ENCODE measurements at places on chromosomes 5 and 9. TPM values are rescaled to one million over a fixed set of nuclear protein-coding genes. Genes with fewer than 3 reads are reported as not detected.

The ORM2 gene
- not detected for total RNA-seq

The FAM221B gene
- total RNA-seq, result not detected

The DOK3 gene
- total RNA-seq, result 2.0 TPM

The SLC36A2 gene
- not detected for total RNA-seq

The SLC1A3 gene
- total RNA-seq, result 6.6 TPM

The PCDHAC2 gene
- total RNA-seq, result 0.32 TPM

The GABRP gene
- not detected for total RNA-seq

The IL5 gene
- not detected for total RNA-seq

The PCDHB4 gene
- 0.43 TPM for total RNA-seq

The TAF11L5 gene
- total RNA-seq, result not detected

The PCDHGA9 gene
- total RNA-seq, result 0.45 TPM

GRCh38 chr5:67377631-67378030, 181.0 kb upstream of the CD180 start:
- no peak for DNase-seq

- no peak for DNase-seq
These were observed 1719.1 kb downstream of the MAT2B start for GRCh38 chr5:165224366-165225045.

GRCh38 chr5:1118738-1119137, 6.9 kb upstream of the SLC12A7 start:
- DNase-seq, result no peak

- DNase-seq, result no peak
These were observed 6.3 kb upstream of the HAPLN1 start for GRCh38 chr5:83726912-83727311.

- peak; percentile 82 for DNase-seq
These were observed 2.0 kb upstream of the MAT2B start for GRCh38 chr5:163503106-163504078.

GRCh38 chr9:104329245-104329644, 174.8 kb upstream of the OR13F1 start:
- no peak for DNase-seq

GRCh38 chr5:134490255-134490924, 35.1 kb upstream of the JADE2 start:
- no peak for DNase-seq

GRCh38 chr9:97851446-97851883, 1.6 kb upstream of the FOXE1 start:
- no peak for DNase-seq

DNA sequence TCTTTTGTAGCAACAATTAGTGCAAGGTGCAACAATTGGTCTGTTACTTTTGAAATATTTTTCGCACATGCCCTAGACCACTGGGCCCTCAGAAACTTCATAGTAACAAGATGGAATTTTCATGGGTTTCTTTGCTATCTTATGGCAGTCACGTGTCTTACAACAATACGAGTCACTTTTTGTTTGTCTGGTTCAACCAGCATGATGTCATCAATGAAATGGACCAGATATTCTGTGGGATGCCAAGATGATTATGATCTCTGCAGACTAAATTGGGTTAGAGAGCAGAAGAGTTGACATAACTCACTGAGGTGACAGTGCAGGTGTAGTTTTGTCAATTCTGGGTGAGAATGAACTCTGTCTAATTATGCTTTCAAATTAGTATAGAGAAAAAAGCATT, 239.6 kb upstream of the RIOK2 start:
- no peak for DNase-seq

DNA sequence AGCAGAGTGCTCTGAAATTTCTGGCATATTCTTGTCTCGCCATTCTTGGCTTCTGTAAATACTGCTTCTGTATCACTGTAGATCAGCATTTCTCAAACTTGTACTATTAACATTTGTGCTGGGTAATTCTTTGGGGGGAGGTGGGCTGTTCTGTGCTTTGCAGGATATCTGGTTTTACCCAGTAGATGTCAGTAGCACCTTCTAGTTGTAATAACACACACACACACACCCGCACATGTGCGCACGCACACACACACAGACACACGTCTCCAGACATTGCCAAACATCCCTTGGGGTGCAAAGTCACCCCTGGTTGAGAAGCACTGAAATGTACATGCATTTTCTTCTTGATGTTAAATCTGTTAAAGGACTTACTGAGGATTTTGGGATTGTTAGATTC, 304.1 kb downstream of the MAT2B start:
- DNase-seq, result no peak

GRCh38 chr5:54894957-54895815, 90.2 kb downstream of the ESM1 start:
- no peak for DNase-seq

DNA sequence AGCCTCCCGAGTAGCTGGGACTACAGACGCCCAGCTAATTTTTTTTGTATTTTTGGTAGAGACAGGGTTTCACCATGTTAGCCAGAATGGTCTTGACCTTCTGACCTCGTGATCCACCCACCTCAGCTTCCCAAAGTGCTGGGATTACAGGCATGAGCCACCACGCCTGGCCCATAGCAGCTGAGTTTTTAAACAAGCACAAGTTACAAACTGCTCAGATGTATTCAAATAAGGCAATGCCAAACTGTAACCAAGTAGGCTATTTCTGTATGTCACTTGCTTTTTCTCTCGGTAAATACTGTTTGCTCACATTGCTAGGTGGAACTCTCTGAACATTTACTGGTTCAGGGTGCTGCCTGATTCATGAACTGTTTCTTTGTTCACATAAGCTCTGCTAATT, 799.3 kb upstream of the NUDT12 start:
- no peak for DNase-seq

DNA sequence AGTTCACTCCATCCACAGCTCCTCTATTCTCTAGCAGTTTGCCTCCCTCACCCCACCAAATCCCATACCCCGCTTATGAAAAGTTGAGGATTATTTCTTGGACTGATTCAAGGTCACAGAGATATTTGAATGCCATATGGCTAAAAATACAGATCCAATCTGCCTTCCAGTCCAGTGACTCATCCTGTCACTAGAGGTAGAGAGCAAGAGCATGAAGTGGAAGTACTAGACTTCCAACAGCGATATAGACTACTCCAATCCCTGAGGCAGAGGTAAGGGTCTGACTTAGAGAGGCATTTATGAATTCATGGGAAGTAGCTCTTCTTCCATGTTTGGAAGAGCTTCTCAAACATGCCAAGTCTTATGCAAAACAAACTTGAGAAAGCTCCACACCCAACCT, 72.4 kb upstream of the CCL21 start:
- DNase-seq, result no peak

DNA sequence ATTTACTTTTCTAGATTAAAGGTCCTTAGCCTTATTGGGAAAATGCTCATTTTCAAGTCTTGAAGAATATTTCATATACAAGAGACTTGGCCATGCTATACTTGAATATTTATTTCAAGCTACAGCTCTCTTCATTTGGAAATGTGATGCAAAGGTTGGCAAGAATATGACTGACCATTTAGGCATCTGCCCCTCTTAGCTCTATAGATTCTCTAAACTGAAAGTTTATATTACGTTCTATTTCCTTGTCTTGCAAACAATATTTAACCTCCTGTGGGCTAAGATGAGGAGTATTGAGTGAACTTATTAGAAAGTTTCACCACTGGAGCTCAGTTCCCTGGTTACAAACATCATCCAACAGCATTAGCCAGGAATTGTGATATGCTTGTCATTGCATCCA, 593.1 kb downstream of the MAT2B start:
- no peak for DNase-seq

GRCh38 chr5:67659288-67659687, 462.7 kb upstream of the CD180 start:
- no peak for DNase-seq

Data from SK-MEL-5 (cell line).